ENCODE measurements at places on chromosomes 6 and 20. TPM values are rescaled to one million over a fixed set of nuclear protein-coding genes. Genes with fewer than 3 reads are reported as not detected.
A peak's percentile ranks its signal among the peaks of the same experiment; 100 is the strongest.

The LY6G5C gene
- polyA plus RNA-seq, result 3.4 TPM

The SEL1L2 gene
- not detected for polyA plus RNA-seq

The WASF1 gene
- polyA plus RNA-seq, result 65.9 TPM

The NFYA gene
- 47.1 TPM for polyA plus RNA-seq

The BPIFB1 gene
- not detected for polyA plus RNA-seq

- DNase-seq, result no peak
Measured at GRCh38 chr6:109299265-109299607, 83.0 kb downstream of the CD164 start.

GRCh38 chr20:54678253-54678652 is 202.9 kb downstream of the DOK5 start:
- no peak for DNase-seq

DNA sequence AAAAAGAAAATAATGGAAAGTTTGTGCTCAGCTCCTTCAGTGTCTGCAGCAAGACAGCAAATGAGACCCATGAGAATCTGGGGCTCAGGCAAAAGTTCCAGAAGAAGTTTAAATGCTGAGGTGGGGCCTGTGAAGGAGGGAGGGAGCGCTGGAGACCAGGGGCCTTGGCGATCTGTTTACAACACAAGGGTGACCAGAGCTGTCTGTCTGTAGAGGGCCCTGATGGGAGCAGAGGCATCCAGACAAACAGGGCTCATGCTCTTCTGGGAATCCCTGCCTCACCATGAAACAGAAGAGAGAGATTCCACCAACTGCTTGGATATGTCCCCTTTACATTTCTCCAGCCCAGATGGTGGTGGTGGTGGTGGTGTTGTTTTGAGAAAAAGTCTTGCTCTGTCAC is 79.3 kb upstream of the SHLD1 start:
- no peak for DNase-seq

- DNase-seq, result no peak
Measured at GRCh38 chr6:73768558-73768957, 72.6 kb downstream of the CD109 start.

GRCh38 chr6:56739836-56740815 is 97.4 kb upstream of the DST start:
- no peak for DNase-seq

DNA sequence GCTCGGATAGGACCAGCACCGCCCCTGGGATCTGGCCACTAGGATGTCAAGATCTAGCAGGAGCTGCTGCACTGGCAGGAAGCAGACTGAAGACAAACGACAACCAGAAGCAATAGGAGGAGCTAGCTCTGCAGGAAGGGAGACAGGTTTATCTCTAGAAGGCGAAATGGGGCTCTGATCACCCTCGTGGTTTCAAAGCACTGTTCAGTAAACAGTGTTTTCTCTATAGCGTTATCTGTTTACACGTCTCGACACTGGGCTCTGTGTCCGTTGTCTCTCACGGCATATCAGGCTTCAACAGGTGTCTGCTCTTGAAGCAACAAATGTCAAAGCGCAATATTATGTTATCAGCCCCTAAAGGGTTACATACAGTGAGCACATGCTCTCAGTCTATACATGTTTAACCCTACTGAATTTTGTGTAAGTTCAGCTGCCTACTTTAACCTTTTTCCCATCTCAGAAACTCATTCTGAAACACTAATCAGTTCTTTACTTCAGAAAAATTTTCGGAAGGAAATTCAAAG is 23.8 kb downstream of the TMEM14B start:
- no peak for DNase-seq

- no peak for DNase-seq
Measured at GRCh38 chr6:61649845-61650244, 636.2 kb downstream of the KHDRBS2 start.

DNA sequence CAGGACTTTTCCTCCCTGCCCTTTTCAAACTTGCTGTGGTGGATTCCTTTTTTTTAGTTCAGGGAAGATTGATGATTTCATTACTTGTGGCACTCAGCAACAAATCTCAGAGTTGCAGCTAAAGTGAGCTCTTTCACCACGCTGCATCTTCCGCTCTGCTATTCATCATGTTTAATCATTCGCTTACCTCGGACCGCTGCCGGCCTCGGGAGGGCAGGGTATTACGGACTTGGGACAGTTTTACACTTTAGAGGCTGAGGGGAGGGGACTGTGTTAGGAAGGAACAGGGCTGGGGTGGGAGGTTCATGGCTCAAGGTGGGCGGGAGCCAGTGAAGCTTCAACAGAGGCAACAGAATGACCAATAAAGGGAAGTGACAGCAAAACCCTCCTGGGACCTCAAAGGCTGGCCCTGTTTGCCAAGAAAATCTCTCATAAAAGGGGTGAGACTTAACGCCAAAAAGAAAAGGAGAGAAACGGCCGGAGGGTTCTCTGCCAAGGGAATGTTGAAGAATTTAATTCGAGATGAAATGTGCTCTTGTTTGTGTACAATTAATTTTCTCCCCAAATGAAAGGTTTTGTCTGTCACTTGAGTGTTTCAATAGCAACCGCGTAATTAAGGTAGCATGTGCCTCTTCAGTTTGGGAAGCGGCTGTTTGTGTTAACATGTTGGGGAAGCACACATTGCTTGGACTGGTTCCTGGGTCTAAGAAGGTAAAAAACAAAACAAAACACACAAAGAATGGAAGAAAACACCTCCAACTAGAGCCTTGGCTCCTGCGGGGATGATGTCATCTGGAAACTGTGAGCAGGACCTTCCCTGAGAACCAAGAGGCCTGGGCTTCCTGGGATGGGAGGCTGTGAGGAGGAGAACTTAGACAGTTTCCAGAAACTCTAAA is 72.5 kb upstream of the SULF2 start:
- DNase-seq, result peak; percentile 74

- DNase-seq, result no peak
Measured at GRCh38 chr6:9979996-9980395, 434.9 kb downstream of the TFAP2A start.

Measured in renal cortex interstitium (tissue), 15 donors.